ENCODE measurements at places on chromosomes 1 and 21.

- DNase-seq = no peak
Measured at GRCh38 chr21:16625491-16625890, 887.4 kb upstream of the CXADR start.

GRCh38 chr1:62528015-62528414 is 69.3 kb upstream of the ANGPTL3 start:
- no peak for DNase-seq

DNA sequence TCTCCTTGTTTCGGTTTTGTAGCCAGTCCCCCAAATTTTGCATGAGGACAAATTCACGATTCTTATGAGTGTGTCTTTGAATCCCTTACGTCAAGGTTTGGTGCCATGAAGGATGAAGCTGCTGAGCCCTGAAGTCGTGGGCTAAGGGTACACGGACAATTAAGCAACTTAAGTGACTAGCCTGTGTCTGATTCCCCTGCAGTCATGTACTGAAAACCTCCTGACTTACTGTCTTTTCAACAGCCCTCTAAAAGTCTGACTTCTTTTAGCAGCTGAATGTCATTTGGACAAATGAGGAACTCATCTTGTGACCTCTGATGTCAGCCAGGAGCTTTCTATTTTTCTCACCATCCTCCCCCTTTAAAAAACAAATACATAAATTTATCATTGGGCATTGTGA is 27.1 kb upstream of the C1orf105 start:
- no peak for DNase-seq

GRCh38 chr1:14975119-14975518 is 178.4 kb upstream of the TMEM51 start:
- DNase-seq = no peak

GRCh38 chr1:82139751-82140468 is 339.2 kb downstream of the ADGRL2 start:
- DNase-seq = no peak
